ENCODE measurements at places on chromosomes 13 and 19.

- no peak for DNase-seq
These were observed 480.2 kb upstream of the MIR17HG start for GRCh38 chr13:90867336-90867683.

DNA sequence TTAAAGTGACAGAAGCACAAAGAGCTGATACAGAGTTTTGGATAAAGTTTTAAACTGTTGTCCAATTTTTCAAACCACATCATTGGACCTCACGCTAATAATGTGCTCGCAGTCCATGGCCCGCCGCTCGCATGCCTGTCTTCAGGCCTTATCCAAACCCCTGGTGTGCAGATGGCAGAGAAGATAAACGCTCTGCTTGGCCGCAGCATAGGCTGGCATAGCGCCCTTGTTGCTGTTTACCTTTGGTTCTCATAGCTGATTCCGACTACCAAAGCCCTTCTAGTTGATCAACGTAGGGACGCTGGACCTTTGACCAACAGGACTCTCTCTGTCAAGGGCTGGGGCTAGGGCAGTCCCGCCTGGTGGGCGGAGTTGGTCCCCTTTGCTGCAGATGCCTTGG is 23.5 kb upstream of the QTRT1 start:
- no peak for DNase-seq

DNA sequence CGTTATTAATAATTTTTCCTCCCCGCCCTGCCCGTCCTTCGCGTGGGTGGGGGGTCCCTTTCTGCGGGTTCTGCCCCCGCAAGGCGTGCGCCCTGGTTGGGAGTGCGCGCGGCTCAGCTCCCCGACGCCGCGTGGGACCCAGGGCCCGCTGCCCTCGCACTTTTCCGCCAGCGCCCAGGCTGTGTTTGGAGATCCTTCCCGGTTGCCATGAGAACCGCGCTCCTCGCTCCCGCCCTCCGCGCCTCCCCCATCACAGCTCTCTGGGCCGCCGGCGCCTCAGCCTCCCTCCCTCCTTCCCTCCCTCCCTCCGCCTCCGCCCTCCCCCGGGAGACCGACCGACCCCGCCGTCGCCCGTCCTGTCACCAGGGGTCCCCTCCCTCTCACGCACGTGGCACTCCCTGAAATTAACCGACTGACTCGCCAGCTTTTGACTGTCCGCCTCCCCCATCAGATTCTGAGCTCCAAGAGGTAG is 2.4 kb upstream of the SSBP4 start:
- DNase-seq = no peak

DNA sequence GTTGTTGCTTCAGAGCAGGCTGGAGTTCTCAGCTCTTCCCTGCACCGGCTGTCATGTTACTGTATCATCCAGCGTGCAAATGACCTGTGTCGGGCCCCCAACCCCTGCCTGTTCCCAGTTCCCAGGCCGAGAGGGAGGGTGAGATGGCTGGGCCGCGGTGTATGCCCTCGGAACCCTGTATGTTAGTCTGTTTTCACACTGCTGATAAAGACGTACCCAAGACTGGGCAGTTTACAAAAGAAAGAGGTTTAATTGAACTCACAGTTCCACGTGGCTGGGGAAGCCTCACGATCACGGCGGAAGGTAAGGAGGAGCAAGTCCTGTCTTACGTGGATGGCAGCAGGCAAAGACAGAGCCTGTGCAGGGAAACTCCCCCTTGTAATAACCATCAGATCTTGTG is 10.9 kb downstream of the TMEM255B start:
- DNase-seq = no peak

GRCh38 chr13:110311443-110312338 is 4.6 kb downstream of the COL4A2 start:
- DNase-seq = no peak

All from activated T-helper 1 cell treated with Interleukin-2 at 50 U/mL for 16 hours (primary cell).